Activated T-helper 2 cell treated with anti-CD3 and anti-CD28 coated beads, Interferon-gamma antibody, Interleukin-2, Interleukin-4, amounts not matched to agents 10 μg/mL and 5 μg/mL and 100 μg/mL, durations not matched to agents 14 hours and 24 hours and 36 hours (primary cell): ENCODE measurements at places on chromosomes 5 and 9. TPM values are rescaled to one million over a fixed set of nuclear protein-coding genes. Genes with fewer than 3 reads are reported as not detected.

Gene TNC
- total RNA-seq = 1.5 and 1.9 TPM in 2 replicates

- no peak for DNase-seq
- no peaks in the 10 kb centered on the region for H3K36me3 ChIP-seq
These were observed 2.2 kb upstream of the CEP120 start for GRCh38 chr5:123425431-123425830.

- no peak for DNase-seq
- H3K4me1 ChIP-seq = no peaks in the 10 kb centered on the region
- H3K27me3 ChIP-seq = no peaks in the 10 kb centered on the region
- no peak overlapping the region for H3K4me3 ChIP-seq
- H3K27ac ChIP-seq = no peak overlapping the region
These were observed 354.8 kb downstream of the NR2F1-AS1 start for GRCh38 chr5:93226202-93226735.

- H3K27me3 ChIP-seq = peaks cover 1% of the 10 kb centered on the region
- no peaks in the 10 kb centered on the region for H3K4me1 ChIP-seq
- no peak for DNase-seq
- H3K36me3 ChIP-seq = no peaks in the 10 kb centered on the region
These were observed 35.1 kb upstream of the ORM1 start for GRCh38 chr9:114287763-114288192.

DNA sequence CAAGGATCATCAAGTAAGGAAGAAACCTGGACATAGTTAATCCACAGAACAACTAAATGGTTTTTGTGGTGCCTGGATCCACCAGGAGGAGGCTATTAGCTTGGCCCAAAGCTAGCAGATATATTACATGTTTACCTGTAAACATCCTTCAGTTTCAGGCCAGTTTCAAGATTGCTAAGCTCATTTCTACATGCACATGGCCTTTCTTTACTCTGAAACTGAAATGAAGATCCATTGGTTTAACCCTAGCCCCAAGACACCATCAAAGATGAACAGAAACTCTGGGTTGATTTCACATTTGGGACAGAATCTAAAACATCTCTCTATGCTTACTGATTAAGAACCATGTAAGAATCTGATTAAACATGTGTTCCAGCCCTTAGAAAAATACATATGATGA, 611.8 kb downstream of the TLE1 start:
- H3K4me1 ChIP-seq = no peaks in the 10 kb centered on the region
- H3K27ac ChIP-seq = no peak overlapping the region
- no peak for DNase-seq
- no peaks in the 10 kb centered on the region for H3K36me3 ChIP-seq
- H3K27me3 ChIP-seq = no peaks in the 10 kb centered on the region

DNA sequence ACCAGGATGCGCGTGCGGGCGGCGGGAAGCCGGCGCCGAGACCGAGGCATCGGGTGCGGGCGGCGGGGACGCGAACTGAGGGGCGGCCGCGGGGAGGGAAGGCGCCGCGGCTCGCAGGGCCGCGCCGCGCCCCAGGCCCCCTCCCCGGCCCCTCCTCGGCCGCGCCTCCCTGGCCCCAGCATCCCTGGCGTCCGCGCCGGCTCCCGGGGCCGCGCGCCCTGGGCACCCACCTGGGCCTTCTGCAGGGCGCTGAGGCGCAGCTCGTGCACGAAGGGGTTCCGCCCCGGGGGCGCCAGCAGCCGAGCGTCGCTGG, 324 bp downstream of the LPCAT1 start:
- no peak overlapping the region for H3K27ac ChIP-seq
- DNase-seq = no peak
- H3K36me3 ChIP-seq = peaks cover 24% of the 10 kb centered on the region
- H3K4me3 ChIP-seq = peak overlapping the region; percentile 61
- H3K27me3 ChIP-seq = peaks cover 3% of the 10 kb centered on the region
- peaks cover 16% of the 10 kb centered on the region for H3K4me1 ChIP-seq

DNA sequence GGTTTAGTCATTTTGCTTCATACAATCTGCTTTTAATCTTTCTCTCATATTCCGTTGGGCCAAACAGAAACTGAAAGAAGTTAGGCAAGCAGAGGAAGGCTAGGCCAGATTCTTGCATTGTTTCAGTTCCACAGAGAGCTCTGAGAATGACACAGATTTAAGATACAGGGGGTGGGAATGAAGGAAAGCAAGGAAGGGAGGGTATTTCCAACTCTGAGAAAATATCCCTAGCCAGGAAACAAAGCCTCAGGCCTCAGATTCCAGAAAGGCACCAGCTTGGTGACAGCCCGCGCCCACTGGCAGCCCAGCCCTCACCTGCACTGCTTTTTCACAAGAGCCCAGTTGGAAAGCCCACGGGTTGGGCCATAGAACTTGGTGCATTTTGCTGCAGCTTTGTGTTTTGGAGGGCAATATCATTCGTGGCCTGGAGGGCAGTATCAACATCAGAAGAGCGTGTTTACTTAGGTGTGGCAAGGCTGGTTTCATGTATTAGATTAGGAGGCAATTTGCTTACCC, 63.5 kb downstream of the ENC1 start:
- H3K4me1 ChIP-seq = peaks cover 41% of the 10 kb centered on the region
- peaks cover 4% of the 10 kb centered on the region for H3K36me3 ChIP-seq
- peak; percentile 17 for DNase-seq
- H3K27ac ChIP-seq = peak overlapping the region; percentile 24
- peaks cover 23% of the 10 kb centered on the region for H3K27me3 ChIP-seq
- H3K4me3 ChIP-seq = peak overlapping the region; percentile 56

Gene ZNF79
- total RNA-seq = 11.9 and 14.4 TPM in 2 replicates

DNA sequence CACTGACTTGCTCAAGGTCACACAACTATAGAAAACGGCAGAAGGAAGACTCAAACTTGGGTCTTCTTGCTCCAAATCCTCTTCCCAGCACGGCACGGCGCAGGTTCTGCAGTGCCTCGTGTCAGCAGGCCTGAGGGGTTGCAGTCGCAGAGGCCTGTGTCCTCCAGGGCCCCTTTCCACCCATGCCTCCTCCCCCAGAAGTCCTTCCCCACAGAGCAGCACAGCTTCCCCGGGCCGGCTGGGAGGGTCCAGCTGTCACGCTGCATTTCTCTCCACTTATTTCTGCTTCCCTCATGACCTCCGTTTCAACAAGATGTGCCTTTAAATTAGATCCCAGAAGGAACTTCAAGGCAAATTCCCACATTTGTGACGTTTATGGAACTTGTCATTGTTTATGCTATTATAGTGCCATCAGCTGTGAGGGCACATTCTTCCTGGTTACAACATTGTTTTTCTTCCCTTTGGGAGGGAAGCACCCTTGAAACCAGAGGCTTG, 148.4 kb downstream of the C5orf15 start:
- peaks cover 10% of the 10 kb centered on the region for H3K4me1 ChIP-seq
- H3K4me3 ChIP-seq = no peak overlapping the region
- DNase-seq = no peak
- H3K27ac ChIP-seq = no peak overlapping the region

GRCh38 chr9:69822116-69822750, 1.6 kb downstream of the CFAP95 start:
- no peaks in the 10 kb centered on the region for H3K27me3 ChIP-seq
- H3K27ac ChIP-seq = peak overlapping the region; percentile 30
- peaks cover 26% of the 10 kb centered on the region for H3K36me3 ChIP-seq
- no peak overlapping the region for H3K4me3 ChIP-seq

DNA sequence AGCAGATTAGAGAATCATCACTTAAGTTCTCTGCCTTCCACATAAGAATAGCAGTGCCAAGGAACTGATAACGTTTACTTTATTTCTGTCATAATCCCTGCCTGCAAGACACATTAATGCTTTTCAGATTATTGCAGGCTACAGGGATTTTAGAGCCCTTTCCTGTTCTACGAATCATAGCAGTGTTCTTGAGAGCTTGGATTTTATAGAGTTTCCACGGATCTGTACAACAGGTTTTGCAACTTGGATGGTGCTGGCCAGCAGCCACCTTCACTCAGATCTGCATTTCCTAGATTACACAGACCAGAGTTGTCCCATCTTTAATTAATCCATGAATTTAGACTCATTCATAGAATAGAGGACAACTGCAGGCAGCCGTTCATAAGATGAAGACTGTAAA, 38.1 kb downstream of the SLC12A2 start:
- no peaks in the 10 kb centered on the region for H3K4me1 ChIP-seq
- H3K27ac ChIP-seq = no peak overlapping the region
- peaks cover 27% of the 10 kb centered on the region for H3K36me3 ChIP-seq

Gene GARIN3
- 0.23 and 0.30 TPM in 2 replicates for total RNA-seq

- H3K36me3 ChIP-seq = no peaks in the 10 kb centered on the region
- no peaks in the 10 kb centered on the region for H3K27me3 ChIP-seq
- DNase-seq = no peak
- H3K4me3 ChIP-seq = no peak overlapping the region
- H3K4me1 ChIP-seq = no peaks in the 10 kb centered on the region
These were observed 257.9 kb downstream of the ZSWIM6 start for GRCh38 chr5:61589946-61590345.

Gene PGM5
- total RNA-seq = 0.07 TPM in 1 of 2 replicates, not detected in the other

GRCh38 chr9:129258124-129258822, 80.2 kb upstream of the IER5L start:
- H3K27me3 ChIP-seq = peaks cover 24% of the 10 kb centered on the region
- no peaks in the 10 kb centered on the region for H3K36me3 ChIP-seq
- peak; percentile 87 for DNase-seq
- H3K27ac ChIP-seq = no peak overlapping the region

Gene BTNL8
- total RNA-seq = 0.18 and 0.25 TPM in 2 replicates

GRCh38 chr5:39716532-39717028, 291.8 kb upstream of the DAB2 start:
- peak; percentile 16 for DNase-seq
- no peaks in the 10 kb centered on the region for H3K36me3 ChIP-seq
- no peak overlapping the region for H3K27ac ChIP-seq
- H3K4me3 ChIP-seq = no peak overlapping the region
- H3K4me1 ChIP-seq = no peaks in the 10 kb centered on the region
- peaks cover 9% of the 10 kb centered on the region for H3K27me3 ChIP-seq

DNA sequence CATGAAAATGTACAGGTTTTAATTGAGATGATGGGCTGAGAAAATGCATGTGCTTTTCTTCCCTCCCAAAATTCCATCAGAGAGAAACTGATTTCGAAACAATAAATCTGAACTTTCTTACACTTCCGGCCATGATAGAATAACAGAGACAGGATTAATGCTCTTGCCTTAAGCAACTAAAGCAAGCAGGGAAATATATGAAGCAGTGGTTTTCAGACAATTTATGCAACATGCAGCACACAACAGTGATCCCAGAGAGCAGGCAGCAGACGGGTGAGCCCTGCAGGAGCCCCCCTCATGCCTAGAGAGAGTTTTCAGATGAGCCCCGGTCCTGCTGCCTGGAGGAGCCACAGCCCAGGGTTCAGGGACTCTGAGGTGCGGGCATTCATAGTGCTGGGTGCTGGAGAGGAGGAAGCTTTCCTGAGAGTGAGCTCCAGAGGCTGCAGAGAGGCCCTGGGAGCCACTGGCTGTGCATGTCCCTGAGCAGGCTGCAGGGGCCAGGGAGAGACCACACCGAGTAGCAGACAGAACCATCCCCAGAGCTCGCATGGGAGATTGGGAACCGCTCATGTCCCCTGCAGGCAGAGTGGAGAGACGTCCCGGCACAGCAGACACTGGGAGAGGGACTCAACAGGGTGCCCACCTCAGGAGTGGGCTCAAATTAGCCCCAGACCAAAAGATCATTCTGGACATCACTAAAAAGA, 143.5 kb downstream of the OLFM1 start:
- no peaks in the 10 kb centered on the region for H3K27me3 ChIP-seq
- no peak overlapping the region for H3K27ac ChIP-seq
- H3K36me3 ChIP-seq = no peaks in the 10 kb centered on the region
- no peak overlapping the region for H3K4me3 ChIP-seq
- no peak for DNase-seq
- no peaks in the 10 kb centered on the region for H3K4me1 ChIP-seq

- H3K27me3 ChIP-seq = peaks cover 3% of the 10 kb centered on the region
- H3K27ac ChIP-seq = no peak overlapping the region
- H3K4me1 ChIP-seq = peaks cover 9% of the 10 kb centered on the region
These were observed 114.5 kb downstream of the SLC25A46 start for GRCh38 chr5:110853267-110853666.

DNA sequence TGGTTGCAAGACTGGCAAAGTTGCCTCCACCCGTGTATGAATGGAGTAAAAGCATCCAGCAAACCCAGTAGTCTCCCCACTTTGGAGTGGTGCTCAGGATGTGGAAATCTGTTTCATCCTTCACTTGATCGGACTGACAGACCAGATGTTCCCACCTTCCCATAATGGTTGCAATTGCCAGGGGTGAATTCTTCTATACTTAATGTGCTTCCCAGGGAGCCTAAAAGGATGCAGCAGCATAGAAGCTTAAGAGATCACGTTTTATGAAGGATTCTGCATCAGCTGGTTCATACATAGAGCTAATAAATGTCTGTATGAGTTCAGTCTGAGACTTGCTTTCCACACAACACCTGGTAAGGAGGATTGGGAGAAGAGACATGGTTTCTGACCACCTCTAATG, 198.8 kb upstream of the S1PR3 start:
- peaks cover 12% of the 10 kb centered on the region for H3K4me1 ChIP-seq
- H3K27me3 ChIP-seq = peaks cover 8% of the 10 kb centered on the region
- H3K36me3 ChIP-seq = no peaks in the 10 kb centered on the region
- no peak for DNase-seq
- no peak overlapping the region for H3K27ac ChIP-seq
- no peak overlapping the region for H3K4me3 ChIP-seq

Gene PCDHB4
- not detected in 2 replicates for total RNA-seq

GRCh38 chr5:135242021-135242865, 156.8 kb downstream of the MACROH2A1 start:
- DNase-seq = no peak
- H3K27ac ChIP-seq = no peak overlapping the region

DNA sequence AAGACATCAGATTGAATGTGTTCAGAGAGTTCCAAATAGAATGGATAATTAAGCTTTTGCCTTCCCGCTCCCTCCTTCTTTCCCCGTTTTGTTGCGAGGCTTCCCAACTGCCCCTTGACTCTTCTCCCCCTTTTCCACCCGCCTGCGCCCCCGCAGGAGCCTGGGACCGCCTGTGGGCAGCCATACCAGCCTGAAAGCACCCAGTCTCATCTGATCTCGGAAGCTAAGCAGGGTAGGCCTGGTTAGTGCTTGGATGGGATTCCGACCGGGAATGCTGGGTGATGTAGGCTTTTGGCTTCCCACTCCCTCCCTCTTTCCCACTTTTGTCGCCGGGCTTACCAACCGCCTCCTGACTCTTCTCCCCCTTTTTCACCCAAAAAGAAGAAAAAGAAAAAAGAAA, 6.8 kb upstream of the HSD17B4 start:
- H3K4me1 ChIP-seq = no peaks in the 10 kb centered on the region
- peaks cover 29% of the 10 kb centered on the region for H3K27me3 ChIP-seq
- no peaks in the 10 kb centered on the region for H3K36me3 ChIP-seq

Gene C1QTNF2
- not detected in 2 replicates for total RNA-seq

GRCh38 chr9:18799428-18799827, 233.6 kb downstream of the SAXO1 start:
- no peak for DNase-seq
- H3K4me1 ChIP-seq = no peaks in the 10 kb centered on the region
- H3K4me3 ChIP-seq = no peak overlapping the region
- H3K27me3 ChIP-seq = no peaks in the 10 kb centered on the region
- H3K36me3 ChIP-seq = no peaks in the 10 kb centered on the region

DNA sequence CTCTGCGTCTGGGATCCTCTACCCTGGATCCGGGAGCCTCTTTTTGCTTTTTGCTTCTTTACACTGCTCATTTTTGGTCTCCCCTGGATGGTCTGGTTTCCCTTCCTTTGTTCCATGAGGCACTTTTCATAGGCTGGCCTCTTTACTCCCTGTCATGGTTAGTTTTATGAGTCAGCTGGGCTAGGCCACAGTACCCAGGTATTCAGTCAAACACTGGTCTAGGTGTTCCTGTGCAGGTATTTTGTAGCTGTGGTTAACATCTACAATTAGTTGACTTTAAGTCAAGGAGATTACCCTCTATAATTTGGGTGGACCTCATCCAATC, 17.5 kb downstream of the ANKRD33B start:
- H3K4me3 ChIP-seq = no peak overlapping the region
- peaks cover 5% of the 10 kb centered on the region for H3K27me3 ChIP-seq
- H3K27ac ChIP-seq = peak overlapping the region; percentile 54
- peaks cover 21% of the 10 kb centered on the region for H3K36me3 ChIP-seq
- peaks cover 75% of the 10 kb centered on the region for H3K4me1 ChIP-seq

Gene INSL4
- not detected in 2 replicates for total RNA-seq
